ENCODE measurements at places on chromosomes 5 and 9.

DNA sequence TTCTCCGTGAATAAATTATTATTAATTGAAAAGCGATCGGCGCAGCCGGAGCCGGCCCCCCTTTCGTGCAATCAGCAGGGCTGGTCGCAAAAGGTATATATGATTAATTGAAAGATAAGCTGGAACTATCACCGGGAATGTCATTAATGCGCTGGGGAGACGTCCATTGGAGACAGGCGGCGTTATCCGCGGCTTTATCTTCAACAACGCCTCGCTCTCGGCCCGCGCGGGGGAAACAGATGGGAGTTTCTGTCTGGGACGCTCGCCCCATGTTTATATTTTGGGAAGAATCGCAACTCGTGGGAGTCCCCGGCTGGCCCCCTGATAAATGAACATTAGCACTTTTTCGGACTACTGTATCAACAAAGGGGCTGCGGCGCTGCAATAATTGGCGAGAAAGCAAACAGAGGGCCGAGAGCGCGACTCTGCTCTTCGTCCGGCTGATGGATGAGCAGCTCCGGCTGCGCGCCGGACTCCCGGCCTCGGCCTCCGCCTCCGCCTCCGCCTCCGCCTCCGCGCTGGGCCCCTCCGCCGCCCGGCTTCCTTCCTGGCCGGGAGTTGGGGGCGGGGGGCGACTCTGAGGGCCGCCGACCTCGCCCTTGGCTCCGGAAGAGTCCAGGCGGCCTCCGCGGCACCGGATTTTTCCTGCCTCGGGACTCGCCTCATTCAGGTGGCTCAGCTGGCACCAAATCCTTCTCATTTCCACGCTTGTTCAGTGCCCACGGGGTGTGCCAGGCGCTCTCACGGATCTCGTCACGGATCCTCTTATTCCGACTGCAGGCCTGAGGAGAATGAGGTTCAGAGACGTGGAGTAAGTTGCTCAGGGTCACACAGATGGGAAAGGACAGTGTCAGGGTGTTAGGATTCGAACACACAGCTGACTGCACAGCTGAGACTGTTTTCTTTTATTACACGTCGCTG, 3.6 kb upstream of the NKX2-5 start:
- DNase-seq: no peak

- DNase-seq: no peak
These were observed 94.5 kb downstream of the PDE4D start for GRCh38 chr5:59798862-59799667.

DNA sequence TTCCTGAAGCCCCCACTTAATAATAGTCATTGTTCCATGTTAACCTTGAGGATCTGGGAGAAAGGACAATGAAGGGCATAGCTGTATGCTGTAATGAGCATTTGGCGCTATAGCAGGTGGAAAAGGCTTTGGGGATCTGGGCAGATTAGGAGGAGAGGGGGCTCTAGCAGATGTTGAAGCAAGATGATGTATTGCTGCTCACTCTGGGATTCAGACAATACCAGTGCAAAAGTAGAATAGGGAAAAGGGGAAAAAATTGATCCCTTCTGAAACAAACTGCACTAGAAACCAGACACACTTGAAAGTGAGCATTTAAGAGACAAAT, 575.3 kb upstream of the MEF2C start:
- DNase-seq: no peak

- no peak for DNase-seq
These were observed 90.9 kb downstream of the CARTPT start for GRCh38 chr5:71810023-71810422.

- no peak for DNase-seq
These were observed 2.4 kb downstream of the N4BP3 start for GRCh38 chr5:178115814-178116142.

DNA sequence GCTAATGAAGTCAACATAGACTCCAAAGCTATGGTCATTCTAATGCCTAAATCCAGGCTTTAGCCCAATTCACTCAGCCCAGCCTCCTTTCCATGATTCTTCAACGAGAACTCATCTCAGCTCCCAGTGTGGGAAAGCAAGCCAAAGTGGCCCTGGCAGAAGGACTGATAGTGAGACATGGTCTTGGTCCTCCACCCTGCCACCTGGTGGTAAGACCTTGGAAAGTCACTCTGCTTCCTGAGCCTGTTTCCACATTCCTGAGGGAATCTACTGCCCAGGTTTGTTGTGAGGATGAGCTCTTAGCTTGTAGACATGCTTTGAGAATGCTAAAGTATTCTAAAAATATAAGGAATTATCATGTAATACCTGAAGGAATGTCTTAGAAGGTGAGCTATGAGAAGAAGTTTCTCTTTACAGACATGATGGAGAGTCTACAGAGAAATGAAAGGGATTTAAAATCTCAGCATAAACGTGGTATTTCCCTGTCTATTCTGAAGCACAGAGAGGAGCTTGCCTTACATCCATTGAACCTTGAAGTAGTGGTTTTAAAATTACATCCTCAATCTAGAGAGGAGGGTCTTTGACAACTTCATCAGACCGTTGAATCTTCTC, 173.5 kb downstream of the TRIM32 start:
- peak; percentile 28 for DNase-seq

DNA sequence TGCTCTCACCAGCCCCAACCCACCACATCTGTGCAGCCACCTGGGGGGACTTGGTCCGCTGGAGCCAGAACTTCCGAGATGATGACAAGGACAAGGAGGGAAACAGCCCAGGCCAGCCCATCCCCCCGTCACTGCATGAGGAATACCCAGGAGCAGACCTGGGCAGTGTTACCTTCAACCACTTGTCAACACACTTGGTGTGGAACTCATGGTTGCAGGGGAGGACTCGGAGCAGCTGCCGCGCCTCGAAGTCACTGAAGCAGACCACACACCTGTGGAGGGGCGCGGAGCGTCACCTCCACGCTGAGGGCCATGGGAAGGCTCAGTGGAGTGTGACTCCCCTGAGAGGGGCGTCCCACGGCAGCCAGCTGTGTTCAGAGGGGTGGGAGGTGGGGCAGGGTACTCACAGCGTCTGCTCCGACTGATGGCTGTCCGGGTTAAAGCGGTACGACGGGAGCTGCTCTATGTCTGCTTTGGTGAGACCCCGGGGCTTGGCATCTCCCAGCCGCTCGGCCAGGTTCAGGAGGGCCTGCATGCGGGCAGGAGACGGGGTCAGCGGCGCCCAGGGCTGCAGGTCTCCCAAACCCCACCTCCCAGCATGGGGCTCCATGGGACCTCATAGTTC, 8.0 kb downstream of the RNF44 start:
- no peak for DNase-seq
